ENCODE measurements at places on chromosomes 2 and 18.

DNA sequence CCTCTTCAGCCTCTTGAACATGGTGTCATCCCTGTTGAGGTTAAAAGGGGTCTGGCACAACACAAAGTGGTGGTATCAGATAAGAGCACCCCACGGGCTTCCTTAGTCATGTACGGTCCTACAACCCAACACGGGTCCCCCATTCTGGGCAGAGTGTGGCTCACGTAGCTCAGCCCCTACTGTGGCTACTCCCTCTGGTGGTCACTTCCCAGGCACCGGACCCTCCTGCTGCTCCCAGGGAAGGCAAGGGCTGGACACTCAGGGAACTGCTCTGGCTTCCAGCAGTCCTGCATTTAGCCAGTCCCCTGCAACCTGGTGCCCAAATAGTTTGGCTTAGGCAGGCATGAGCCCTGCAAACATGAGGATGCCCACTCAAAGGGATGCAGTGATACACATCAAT is 58.6 kb downstream of the GALNT14 start:
- DNase-seq: no peak

DNA sequence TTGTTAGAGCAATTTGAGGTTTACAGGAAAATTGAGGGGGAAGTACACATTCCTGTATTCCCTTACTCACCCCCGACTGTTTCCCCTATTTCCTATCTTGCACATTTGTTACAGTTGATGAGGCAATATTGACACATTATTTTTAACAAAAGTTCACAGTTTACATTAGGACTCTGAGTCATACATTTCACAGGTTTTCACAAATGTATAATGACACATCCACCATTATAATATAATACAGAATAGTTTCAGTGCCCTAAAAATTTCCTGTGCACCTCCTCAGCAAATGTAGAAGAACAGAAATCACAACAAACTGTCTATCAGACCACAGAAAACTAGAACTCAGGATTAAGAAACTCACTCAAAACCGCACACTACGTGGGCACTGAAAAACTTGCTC is 160.6 kb upstream of the RMP24 start:
- no peak for DNase-seq

DNA sequence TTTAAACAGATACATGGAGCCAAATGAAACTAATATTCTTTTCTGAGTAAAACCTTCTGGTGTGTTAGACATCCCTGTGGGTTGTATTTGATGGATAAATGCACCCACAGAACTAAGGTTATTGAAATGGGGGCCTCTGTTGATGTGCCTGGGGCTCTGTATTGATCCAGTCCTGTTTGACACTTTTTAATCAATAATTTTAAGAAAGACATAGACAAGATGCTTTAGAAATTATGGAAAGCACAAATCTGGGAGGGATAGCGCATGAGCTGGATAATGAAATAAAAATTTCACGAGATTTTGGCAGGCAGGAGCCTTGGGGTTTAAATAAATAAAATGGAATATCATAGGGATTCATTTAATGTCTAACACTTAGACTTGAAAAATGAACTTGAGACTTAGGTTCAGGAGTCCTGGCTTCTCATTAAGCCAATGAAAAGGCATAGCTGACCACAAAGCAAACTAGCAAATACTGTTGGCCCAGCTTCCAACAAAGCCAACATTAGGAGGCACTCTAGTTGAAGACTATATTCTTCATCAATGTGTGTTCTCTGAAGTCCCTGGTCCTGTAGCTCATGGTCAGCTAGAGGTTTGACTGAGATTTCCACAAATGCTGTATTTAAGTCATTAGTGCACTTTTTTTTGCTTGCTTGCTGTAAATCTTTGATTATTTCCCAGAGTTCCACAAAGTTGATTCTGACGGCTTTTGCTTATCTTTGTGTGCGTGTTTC is 64.2 kb upstream of the SH3RF3 start:
- DNase-seq: no peak

DNA sequence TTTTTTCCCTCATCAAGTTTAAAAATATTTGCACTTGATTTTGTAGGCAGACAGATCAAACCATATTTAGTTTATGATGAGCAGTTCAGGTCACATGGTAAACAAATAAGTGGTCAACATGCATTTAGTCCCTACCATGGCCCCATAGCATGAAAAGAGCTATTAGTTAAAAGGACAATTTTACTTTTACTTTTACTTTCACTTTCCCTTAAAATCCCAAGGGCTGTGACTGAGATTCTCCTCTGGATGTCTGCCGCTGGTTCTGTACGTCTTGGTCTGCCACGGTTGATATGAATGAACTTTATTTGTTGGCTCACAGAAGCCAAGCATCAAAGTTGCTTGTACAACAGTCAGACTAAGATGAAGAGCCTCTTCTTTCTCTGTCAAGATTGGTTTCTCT is 626.2 kb upstream of the CDH7 start:
- no peak for DNase-seq

DNA sequence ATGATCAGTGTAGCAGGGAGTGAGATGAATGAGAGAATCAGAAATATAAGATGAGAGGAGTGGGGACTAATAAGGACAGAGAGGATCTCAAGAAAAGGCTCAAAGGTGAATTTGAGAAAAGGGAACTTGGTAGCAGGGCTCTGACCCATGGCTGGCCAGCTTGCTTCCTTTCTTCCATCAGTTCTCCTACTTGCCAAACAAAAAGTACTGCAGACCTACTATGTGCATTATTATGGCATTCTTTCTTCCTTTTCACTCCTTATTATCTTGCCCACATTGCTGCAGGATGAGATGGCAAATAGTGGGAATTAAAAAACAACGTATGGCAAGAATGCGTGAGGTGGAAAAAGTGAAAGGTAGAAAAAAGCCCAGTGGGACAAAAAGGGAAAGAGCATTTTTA is 33.0 kb downstream of the PRKD3 start:
- DNase-seq: no peak

DNA sequence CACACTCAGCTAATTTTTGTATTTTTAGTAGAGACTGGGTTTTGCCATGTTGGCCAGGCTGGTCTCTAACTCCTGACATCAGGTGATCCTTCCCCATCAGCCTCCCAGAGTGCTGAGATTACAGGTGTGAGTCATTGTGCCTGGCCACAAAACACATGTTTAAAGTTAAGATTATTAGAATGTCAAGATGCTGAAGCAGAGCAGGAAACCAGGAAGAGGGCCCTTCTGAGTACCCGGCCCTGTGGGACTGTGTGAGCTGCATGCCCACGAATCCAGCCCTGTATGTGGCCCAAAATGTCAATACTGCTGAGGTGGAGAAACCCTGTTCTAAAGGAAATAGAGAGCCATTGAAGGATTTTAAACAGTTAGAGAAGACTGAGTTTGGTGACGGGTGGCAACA is 31.0 kb upstream of the REV1 start:
- DNase-seq: no peak

- DNase-seq: no peak
Observed at GRCh38 chr2:196242131-196242620, 70.8 kb upstream of the STK17B start.

DNA sequence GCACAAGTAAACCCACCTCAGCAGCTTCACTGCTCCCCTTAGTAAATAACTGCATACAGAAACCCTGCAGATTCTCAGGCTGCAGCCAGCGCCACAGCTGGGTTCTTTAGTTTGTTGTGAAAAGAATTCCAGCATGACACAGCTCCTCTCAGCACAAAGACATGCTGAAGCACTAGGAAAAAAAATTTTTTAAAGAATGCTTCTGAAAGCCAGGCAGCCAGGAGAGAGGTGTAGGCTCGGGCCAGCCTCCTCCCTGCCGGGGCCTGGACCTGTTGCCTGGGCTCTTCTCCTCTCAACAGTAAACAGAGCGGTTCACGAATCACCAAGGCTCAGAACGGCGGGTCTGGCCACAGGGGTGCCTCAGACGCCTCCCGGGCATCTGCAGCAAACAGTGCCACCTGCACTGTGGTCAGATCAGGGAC is 95.7 kb upstream of the POU3F3 start:
- peak; percentile 33 for DNase-seq

GRCh38 chr2:182245963-182246362 is 180.9 kb downstream of the PDE1A start:
- DNase-seq: no peak

DNA sequence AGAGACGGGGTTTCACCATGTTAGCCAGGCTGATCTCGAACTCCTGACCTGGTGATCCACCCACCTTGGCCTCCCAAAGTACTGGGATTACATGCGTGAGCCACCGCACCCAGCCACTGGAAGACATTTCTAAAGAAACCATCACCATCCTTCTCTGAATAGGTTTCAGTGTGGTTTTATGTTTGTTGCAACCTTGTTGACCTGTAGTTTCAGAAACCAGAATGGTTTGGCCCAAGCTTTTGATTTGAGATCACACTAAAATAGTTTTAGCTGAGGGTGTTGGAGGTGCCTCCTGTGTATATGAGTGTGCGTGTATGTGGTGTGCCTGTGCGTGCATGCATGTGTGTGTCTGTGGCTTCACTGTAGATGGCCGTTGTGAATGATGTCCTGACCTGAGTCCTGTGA is 26.2 kb downstream of the INPP4A start:
- no peak for DNase-seq

DNA sequence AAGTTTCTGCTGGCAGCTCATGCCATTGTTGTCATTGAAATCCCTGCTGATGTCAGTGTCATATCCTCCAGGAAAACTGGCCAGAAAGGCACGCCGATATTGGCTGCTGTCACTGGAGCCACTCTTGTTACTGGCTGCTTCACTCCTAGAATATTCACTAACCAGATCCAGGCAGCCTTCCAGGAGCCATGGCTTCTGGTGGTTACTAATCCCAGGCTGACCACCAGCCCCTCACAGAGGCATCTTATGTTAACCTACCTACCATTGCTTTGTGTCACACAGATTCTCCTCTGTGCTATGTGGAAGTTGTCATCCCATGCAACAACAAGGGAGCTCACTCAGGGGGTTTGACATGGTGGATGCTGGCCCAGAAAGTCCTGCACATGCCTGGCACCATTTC is 27.0 kb upstream of the MTX2 start:
- DNase-seq: no peak

DNA sequence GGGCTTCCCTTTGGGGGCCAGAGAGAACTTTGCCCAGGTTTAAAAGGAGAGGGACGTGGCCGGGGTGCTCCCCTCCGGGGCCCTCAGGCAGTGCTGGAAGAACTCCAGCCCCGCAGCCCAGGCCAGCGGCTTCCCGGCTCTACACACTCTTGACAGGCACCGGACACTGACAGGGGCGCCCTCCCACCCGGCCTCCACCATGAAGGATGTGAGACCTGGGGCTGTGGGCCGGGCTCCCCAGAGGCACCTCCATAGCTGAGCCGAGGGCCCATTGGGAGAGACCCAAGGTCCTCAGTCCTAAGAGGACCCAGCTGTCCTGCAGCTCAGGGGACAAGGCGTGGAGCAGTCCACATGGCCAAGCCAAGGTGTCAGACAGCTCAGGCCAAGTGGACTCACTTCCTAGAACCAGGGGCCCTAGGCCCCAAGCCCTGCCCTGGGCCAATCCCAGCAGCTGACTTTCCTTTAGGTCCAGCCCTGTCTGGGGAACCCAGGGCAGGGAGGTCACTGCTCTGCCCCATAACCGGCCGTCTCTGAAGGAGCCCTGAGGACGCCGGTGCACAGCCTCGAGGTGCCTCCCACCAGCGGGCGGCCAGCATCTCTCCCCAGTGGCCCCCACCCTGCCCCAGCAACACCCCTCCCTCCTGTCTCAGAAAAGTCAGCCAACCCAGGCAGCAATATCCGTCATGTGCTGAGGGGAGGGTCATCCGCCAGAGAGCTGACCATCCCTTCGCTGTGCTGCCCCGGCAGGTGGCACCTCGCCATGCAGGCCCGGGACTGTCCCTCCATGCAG is 51.8 kb downstream of the BIN1 start:
- no peak for DNase-seq

DNA sequence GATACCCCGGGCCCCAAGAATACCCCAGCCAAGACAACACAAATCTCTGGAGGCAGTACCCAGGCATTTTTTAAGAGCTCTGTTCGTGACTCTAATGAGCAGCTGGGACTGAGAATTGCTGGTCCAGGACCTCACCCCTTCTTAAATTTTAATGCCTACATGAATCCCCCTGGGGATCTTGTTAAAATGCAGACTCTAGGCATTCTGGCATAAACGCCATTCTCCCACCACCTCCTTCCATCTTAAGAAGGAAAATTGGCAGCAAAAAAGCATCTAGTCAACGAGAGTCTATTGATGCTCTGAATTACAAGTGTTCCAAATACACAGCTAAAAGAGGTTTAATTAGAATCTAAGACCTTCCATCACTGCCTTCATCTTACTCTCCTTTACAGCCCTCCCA is 5.0 kb downstream of the CHST10 start:
- DNase-seq: no peak

- DNase-seq: peak; percentile 33
Observed at GRCh38 chr2:233852056-233852455, 2.3 kb downstream of the HJURP start.

GRCh38 chr18:14747513-14748474 is at the start of gene ANKRD30B:
ANKRD30B (plus strand) TSS chr18:14748172; CDS start chr18:14748420, 248 bp downstream.
- DNase-seq: no peak

DNA sequence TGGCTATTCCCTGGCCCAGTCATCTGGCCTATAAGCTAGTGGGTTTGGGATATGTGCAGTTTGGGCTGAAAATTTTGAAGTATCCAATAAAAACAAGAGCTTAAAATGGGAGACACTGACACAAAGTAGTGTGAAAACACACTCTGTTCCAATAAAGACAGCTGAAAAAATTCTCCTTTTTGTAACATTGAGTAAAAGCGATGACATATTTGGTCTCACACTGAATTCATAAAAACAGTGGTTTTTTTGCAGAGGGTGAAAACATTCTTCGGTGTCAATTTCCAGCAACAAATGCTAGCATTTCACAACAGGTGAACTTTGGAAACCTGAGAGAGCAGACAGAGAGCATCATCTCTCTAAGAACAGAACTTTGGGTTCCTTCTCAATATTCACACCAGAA is 142.2 kb downstream of the OSR1 start:
- no peak for DNase-seq

GRCh38 chr2:37391711-37392110 is 47.3 kb downstream of the QPCT start:
- no peak for DNase-seq

GRCh38 chr2:40435426-40436092 is 16.3 kb downstream of the SLC8A1 start:
- DNase-seq: no peak

DNA sequence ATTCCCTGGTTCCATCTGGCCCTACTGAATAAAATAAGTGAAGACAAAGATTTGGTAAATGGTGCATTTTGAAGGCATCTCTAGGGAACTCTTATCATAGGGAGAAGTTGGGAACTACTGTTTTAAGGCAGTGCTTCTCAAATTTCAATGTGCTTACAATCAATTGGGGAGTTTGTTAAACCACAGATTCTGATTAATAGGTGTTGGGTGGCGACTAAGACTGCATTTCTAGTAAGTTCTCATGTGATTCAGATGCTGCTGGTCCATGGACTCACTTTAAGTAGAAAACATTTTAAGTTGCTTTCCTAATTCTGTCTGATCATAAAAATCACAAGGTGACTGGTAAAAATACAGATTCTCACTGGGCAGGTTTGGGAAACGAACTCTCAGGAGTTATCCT is 14.6 kb downstream of the FARSB start:
- no peak for DNase-seq

Measured in cardiac muscle cell (in vitro differentiated cells and primary cell).